ENCODE measurements at places on chromosomes 1 and 21. TPM values are rescaled to one million over a fixed set of nuclear protein-coding genes. Genes with fewer than 3 reads are reported as not detected.

- H3K36me3 ChIP-seq = no peaks in the 10 kb centered on the region
- H3K4me1 ChIP-seq = peaks cover 10% of the 10 kb centered on the region
- no peak for DNase-seq
- no peak overlapping the region for H3K4me3 ChIP-seq
These were observed 28.3 kb upstream of the PEF1 start for GRCh38 chr1:31672986-31673385.

CHI3L1 gene
- not detected for total RNA-seq

SDF4 gene
- total RNA-seq = 107 TPM

MSH4 gene
- total RNA-seq = 0.55 TPM

DNA sequence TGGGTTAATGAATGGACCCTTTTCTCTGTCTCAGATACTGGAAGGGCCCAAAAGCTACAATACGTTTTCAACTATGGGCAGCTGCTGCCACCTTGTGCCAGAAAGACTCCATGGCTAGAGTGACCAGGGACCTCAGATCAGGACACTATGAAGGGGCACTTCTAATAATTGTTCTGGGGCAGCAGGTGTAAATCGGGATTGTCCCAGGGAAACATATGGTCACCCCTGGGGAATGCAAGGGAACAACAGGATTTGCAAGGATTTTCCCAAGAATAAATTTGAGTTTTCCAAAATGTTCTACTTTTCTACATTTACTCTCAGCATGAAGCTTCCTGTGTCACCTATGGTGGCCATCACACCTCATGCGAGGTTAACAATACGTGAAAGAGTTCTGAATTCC lies 12.0 kb upstream of the FCAMR start:
- peaks cover 4% of the 10 kb centered on the region for H3K4me1 ChIP-seq
- DNase-seq = peak; percentile 48
- H3K36me3 ChIP-seq = no peaks in the 10 kb centered on the region
- H3K27ac ChIP-seq = no peak overlapping the region
- peaks cover 30% of the 10 kb centered on the region for H3K27me3 ChIP-seq
- H3K4me3 ChIP-seq = no peak overlapping the region

DNAH14 gene
- total RNA-seq = 77.7 TPM

DNA sequence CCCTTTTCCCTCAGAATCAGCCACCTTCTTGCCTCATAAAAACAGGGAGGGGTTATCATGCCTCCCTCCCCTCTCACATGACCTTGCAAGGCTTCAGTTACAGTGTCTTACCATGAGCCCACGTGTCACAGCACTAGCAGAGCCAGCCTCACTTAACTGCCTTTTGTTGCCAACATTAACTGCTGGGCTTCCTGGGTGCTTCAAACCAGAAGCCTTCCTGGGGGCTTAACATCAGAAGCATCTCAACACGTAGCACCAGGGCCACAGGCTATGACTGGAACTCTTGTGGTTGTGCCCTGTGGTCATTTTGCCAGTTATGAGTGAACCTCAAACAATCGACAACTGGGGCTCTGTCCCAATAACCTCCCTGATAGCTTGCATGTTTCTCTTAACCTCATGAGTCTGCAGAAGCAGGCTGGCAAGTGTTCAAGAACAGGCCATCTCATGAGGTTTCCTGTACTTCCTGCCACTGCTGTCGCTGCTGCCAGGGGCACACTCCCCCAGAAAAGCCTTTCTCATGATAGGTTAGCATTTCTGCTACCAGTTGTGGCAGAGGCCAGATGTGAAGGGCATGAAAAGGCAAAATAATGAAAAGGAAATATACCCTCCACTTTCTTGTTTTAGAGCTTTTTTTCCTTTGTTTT lies 132.2 kb downstream of the GLUL start:
- DNase-seq = no peak
- H3K4me3 ChIP-seq = no peak overlapping the region
- no peaks in the 10 kb centered on the region for H3K27me3 ChIP-seq
- no peaks in the 10 kb centered on the region for H3K36me3 ChIP-seq
- H3K4me1 ChIP-seq = peaks cover 6% of the 10 kb centered on the region

SLAMF1 gene
- total RNA-seq = not detected

A3GALT2 gene
- total RNA-seq = 0.40 TPM
